ENCODE measurements at places on chromosomes 1 and 21.

DNA sequence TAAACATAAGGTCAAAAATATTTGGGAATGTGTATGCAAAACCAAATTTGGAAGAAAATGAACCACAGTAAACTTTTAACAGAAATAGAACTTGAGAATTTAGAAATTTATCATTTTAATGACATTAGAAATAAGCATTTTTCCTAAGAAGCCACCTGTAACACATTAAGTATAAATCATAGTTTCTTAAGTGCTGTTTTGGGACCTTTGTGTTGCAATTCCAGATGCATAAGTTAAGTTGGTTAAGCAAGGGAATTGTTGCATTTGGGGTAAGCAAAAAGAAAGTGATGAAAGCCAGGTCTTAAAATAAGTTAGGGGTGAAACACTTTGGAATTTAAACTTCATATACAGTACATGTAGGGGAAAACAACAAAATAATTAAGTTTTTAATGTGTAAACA is 49.8 kb downstream of the CDKN2C start:
- H3K27me3 ChIP-seq = no peaks in the 10 kb centered on the region
- no peak for DNase-seq
- H3K4me1 ChIP-seq = no peaks in the 10 kb centered on the region
- H3K4me3 ChIP-seq = no peak overlapping the region

DNA sequence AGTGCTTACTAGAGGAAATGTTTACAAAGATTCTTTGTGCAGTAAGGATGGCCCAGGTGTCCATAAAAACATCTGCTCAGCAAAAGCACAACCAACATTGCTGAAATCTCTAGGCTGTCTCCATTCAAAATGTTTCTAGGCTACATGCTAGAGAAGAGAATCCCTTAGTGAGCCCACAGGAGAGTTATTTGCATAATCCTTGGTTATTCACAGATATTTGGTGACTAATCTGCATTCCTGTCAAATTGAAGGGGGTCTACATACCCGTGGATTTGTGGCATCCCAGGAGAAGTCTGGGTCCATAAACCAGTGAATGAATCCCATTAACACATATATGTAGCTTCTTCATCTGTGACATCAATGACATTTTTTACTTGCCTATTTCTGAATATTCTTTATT is 261.3 kb upstream of the ESRRG start:
- no peak overlapping the region for H3K27ac ChIP-seq
- H3K4me3 ChIP-seq = no peak overlapping the region
- H3K36me3 ChIP-seq = no peaks in the 10 kb centered on the region
- no peak for DNase-seq

- H3K4me3 ChIP-seq = no peak overlapping the region
- no peak for DNase-seq
- peaks cover 38% of the 10 kb centered on the region for H3K36me3 ChIP-seq
- no peak overlapping the region for H3K27ac ChIP-seq
- no peaks in the 10 kb centered on the region for H3K27me3 ChIP-seq
- H3K4me1 ChIP-seq = no peaks in the 10 kb centered on the region
Observed at GRCh38 chr1:27755286-27755685, 17.7 kb upstream of the STX12 start.

- DNase-seq = no peak
- no peak overlapping the region for H3K4me3 ChIP-seq
- H3K27me3 ChIP-seq = no peaks in the 10 kb centered on the region
- H3K4me1 ChIP-seq = no peaks in the 10 kb centered on the region
- no peak overlapping the region for H3K27ac ChIP-seq
Observed at GRCh38 chr1:60425528-60425927, 352.0 kb upstream of the C1orf87 start.

- no peak for DNase-seq
- no peaks in the 10 kb centered on the region for H3K27me3 ChIP-seq
- no peak overlapping the region for H3K4me3 ChIP-seq
- H3K27ac ChIP-seq = no peak overlapping the region
- H3K36me3 ChIP-seq = no peaks in the 10 kb centered on the region
- no peaks in the 10 kb centered on the region for H3K4me1 ChIP-seq
Observed at GRCh38 chr21:26810676-26811415, 34.4 kb downstream of the ADAMTS1 start.

DNA sequence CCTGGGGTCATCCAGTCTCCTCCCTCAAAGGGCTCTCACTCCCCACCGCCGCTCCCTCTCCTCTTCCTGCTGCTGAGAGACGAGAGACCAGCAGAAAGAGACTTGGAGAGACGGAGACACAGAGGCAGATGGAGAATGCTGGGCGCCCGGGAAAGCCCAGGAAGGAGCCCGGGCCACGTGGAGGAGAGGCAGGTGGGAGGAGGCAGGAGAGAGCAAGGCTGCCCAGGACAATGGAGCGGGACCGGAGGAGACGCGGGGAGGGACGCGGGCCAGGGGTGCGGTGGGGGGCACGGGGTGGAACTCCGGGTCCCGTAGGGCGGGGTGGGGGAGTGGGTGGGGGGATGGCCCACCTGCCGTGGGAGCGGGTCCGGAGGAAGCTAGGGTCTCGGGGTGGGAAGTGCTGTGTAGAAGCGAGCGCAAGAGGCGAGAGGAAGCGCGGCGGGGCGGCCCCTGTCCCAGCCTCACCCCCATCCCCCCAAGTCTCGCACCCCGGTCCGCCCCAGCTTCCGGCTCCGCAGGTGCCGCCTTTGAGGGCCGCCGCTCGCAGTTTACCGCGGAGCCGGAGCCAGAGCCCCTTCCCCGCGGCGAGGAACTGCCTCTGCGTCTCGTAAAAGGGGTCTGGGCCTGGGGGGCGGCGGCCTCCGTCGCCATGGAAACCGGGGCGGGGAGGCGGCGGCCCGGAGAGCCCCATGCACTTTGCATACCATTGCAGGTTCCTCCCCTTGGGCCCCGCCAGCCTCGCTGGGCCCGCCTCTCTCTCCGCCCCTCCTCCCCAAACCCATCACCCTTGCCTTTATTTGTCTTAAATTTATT is 11.7 kb upstream of the EPHA2 start:
- no peak for DNase-seq
- no peak overlapping the region for H3K27ac ChIP-seq

- H3K27ac ChIP-seq = no peak within 1 kb of the TSS
- H3K27me3 ChIP-seq = no peaks in the 10 kb centered on the region
- no peak within 1 kb of the TSS for H3K4me3 ChIP-seq
- DNase-seq = no peak
- H3K4me1 ChIP-seq = peaks cover 29% of the 10 kb centered on the region
Observed at GRCh38 chr1:28176492-28177470, at the start of gene PTAFR. PTAFR (minus strand) TSS chr1:28176690; CDS start chr1:28151021, 25,669 bp downstream.

DNA sequence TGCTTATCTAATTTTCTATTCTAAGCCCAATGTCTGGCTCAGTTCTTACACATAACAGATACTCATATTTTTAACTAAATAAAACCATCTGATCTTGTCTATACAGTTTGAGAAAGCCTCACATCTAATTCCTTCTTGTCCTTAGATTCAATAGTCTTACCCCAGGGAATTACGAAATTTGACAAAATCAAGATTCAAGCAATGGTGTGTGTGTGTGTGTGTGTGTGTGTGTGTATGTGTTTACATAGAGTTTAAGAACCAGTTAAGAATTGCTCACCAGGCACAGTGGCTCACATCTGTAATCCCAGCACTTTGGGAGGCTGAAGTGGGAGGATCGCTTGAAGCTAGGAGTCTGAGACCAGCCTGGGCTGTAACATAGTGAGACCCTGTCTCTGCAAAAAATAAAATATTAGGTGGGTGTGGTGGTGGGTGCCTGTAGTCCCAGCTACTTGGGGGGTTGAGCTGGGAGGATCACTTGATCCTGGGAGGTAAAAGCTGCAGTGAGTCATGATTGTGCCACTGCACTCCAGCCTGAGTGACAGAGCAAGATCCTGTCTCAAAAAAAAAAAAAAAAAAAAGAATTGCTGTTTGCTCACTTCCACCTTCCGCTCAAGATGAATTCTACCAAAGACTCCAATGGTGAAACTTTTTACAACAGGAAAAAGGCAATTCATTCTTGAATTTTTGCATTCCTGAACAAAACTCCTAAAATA is 6.2 kb downstream of the WDR64 start:
- H3K4me1 ChIP-seq = no peaks in the 10 kb centered on the region
- H3K4me3 ChIP-seq = no peak overlapping the region
- H3K27ac ChIP-seq = no peak overlapping the region
- DNase-seq = no peak
- no peaks in the 10 kb centered on the region for H3K36me3 ChIP-seq

All from spinal cord (tissue), 10 donors.